ENCODE measurements at places on chromosomes 1 and 21.

- no peak for DNase-seq
These were observed 11.8 kb upstream of the ALG14 start for GRCh38 chr1:95084317-95085176.

- DNase-seq = no peak
These were observed 27.1 kb downstream of the TRAF5 start for GRCh38 chr1:211353562-211354212.

GRCh38 chr1:196544617-196545016, 63.6 kb downstream of the KCNT2 start:
- no peak for DNase-seq

DNA sequence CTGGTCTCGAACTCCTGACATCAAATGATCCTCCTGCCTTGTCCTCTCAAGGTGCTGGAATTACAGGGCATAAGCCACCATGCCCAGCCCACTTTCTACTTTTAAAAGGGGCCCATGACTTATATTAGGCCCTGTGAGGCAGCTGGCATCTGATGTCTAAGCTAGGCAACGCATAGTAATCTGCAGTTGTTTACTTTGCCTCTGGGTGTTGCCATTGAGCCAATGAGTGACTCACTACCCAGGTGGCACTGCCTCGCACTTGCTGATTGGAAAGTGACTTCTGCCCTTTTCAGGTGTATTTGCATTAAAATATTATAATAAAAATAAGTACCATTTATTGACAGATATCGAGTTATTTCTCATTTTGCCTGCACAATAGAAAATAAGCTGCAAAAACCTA, 84.9 kb downstream of the KIF14 start:
- DNase-seq = no peak

DNA sequence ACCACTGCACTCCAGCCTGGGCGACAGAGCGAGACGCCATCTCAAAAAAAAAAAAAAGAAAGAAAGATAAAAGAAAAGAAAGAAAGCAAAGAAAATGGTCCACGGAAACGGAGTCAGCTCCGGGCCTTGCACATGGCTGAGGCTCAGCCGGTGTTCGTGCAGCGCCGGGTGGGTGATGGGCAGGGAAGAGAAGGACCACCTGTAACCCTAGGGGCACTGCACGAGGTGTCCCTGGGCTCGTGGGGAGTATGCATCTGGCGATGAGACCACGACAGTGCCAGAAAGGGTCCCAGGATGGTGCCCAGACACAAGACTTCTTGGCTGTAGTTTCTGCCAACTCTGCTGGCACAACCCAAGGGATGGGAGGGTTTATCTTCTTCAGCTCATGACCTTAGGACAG, 5.8 kb downstream of the CDA start:
- no peak for DNase-seq

- DNase-seq = no peak
These were observed 102.4 kb downstream of the FMN2 start for GRCh38 chr1:240194120-240194519.

DNA sequence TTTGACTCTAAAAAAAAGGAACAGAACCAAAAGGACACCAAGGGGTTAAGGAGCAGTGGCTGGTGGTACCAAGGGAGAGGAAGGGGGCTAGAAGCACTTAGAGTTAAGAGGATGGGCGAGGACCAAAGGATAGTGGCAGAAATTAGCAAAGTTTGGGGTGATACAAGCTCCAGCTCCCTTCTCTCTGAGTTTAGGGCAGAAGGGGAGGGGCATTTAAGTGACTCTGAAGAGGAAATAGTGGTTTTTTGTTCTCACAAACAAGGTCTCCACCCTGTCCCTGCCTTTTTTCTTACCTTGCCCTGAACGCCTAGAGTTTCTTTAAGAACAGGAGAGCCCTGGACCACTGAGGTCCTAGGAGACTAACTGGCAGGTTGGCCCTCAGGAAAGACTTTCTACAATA, 3.3 kb downstream of the CDC42SE1 start:
- no peak for DNase-seq

DNA sequence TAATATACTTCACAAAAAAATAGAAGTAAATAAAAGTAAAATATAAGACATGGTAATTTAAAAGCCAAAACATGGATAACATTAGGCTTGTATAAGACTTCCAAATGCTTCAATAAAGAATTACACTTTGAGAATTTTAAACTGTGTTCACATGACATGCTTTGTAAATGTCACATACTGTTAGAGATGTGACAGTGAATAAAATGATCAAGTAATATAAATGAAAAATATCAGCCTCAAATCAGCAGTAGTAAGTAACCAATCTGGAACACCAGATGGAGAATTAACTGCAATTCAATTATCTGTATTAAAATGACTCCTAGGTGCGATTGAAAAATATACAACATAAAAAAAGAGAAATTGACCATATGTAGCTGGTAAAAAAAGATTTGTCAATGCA, 1260.8 kb downstream of the BRINP3 start:
- no peak for DNase-seq

- no peak for DNase-seq
These were observed 13.8 kb downstream of the SLC35E2B start for GRCh38 chr1:1678581-1679380.

- no peak for DNase-seq
These were observed 150.9 kb downstream of the CNIH3 start for GRCh38 chr1:224767031-224767430.

GRCh38 chr1:7329868-7330615, 441.1 kb upstream of the VAMP3 start:
- no peak for DNase-seq

GRCh38 chr1:179095924-179096323, 14.1 kb downstream of the TOR3A start:
- DNase-seq = no peak

Measured in activated CD8-positive, alpha-beta memory T cell treated with anti-CD3 and anti-CD28 coated beads for 4 hours (primary cell).